ENCODE measurements at places on chromosomes 4 and X.

DNA sequence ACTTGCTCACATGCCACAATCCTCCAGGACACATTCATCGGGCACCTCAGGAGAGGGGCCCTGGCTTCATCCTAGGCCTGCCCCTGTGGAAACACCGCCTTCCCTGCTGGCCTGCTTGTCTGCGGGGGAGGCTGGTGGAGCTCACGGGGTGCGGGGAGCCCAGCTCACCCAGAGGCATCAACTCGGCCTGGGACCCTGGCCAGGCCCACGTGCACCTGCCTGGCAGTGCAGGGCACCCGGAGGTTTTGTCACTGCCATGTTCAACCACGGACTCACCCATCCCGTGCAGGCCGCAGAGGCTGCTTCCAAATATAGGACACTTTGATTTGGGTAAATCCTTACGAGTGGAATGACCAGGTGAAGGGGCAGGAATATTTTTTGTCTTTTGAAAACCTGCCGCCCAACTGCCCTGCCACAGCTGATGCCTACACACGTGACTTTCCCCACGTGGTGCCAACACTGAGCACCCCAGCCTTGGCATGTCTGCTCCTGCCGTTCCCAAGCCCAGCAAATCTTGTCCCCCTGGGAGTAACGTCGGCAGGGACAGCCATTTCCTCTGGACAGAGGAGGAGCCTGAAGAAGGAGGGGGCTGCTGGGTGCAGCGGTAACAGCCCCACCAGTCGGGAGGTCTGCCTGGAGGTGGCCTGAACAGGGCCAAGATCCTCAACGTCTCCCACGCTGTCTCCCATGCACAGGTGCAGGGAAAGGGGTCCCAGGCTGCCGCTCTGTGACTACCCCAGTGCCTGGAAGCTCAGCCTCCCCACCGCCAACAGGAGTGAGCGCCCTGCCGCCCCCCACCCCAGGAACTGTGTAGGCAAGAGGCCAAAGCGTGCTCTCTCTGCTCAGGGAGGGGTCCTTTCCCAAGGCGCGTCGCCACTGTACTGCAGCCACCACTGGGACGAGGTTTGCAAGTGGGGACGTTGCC lies 8.5 kb downstream of the MXD4 start:
- DNase-seq: no peak

DNA sequence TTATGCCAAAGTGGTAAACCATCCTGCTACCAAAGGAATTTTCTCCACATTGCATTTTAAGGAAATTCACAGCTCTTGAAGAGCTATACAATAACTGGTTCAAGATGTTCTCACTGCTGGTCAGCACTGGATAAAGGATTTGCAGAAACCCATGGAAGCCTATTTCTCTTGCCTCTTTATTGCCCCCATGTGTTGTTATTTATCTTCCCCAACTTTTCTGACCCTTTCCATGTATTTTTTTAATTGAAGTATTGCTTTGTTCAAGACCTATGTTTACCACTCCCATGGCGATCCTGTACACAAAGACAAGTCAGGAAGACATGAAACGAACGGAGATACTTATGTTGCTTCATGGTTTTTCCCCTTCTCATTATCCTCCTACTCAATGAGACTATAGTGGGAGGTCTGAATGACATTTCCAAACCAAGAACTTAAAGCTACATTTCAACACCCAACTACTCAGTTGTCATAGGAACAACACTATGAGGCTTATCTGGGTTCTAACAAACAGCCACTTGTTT lies 566.4 kb upstream of the DIPK2B start:
- no peak for DNase-seq

DNA sequence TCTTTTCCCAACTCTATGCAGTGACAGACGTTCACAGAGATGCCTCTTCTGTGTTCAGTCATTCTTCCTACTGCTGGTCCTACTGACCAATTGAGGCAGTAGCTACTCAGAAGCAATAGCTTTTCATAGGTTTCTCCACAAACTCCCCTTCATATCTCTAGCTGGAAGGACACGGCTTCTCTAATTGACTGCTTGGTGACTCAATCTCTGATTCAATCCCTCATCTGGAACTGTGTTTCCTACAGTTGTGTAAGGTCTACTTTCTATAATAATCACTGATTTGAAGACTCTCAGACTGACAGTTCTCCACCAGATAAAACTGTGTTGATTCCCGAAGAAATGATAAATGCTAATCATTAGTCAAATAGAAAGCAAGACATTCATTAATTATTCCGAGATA lies 111.5 kb downstream of the DTHD1 start:
- DNase-seq: no peak

DNA sequence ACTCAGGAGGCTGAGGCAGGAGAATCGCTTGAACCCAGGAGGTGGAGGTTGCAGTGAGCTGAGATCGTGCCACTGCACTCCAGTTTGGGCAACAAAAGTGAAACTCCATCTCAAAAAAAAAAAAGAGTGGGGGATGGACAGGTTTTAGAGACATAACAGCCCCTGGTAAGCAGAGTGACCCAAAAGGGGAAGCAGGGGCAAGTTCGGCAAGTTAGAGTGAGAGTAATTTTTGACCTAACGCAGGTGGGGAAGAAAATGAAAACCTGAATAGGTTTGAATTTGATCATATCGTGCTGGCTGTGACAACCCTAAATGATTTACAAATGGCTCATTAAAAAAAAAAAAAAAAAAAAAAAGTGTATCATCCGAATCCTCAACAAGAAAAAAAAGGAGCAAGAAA lies 25.7 kb upstream of the TMEM131L start:
- DNase-seq: no peak

- DNase-seq: no peak
These were observed 26.0 kb downstream of the TKTL1 start for GRCh38 chrX:154321594-154321993.

GRCh38 chr4:86961605-86962295 lies 26.9 kb downstream of the AFF1 start:
- DNase-seq: no peak

- DNase-seq: no peak
These were observed 38.1 kb downstream of the LAMTOR3 start for GRCh38 chr4:99856166-99856565.

DNA sequence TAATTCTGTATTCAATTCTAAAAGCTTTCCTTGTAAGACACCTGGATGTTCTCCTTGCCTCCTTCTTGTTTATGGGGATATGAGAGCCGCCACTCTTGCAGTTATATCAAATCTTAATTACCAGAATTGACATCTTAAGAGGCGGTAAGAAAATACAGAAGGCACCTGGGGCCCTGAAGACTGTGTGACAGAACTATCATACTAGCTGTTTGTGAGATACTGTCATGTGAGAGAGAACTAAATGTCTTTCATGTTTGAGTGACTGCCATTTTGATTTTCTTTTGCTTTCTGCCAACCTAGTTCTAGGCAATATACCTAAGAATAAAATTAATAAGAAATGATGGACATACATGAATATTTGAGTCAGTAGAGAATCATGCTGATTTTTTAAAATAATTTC lies 340.2 kb upstream of the SMIM31 start:
- no peak for DNase-seq

DNA sequence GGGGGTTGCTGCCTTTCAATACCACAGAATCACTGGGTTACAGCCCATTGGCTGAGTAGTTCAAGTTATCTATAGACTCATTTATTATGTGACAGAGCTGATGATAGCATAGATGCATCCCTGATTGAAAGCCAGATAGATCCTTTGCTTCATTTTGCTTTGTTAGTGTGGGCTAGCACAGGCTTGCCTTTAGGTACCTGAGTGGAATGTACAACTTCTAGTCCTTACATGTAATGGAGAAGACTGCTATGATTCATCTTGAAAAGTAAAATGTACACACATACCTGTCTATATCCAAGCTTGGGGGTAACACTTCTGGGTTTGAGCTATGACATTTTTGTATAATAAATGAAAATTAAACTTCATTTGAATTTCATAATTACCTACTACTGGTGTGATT lies 226.0 kb upstream of the FTHL17 start:
- no peak for DNase-seq

DNA sequence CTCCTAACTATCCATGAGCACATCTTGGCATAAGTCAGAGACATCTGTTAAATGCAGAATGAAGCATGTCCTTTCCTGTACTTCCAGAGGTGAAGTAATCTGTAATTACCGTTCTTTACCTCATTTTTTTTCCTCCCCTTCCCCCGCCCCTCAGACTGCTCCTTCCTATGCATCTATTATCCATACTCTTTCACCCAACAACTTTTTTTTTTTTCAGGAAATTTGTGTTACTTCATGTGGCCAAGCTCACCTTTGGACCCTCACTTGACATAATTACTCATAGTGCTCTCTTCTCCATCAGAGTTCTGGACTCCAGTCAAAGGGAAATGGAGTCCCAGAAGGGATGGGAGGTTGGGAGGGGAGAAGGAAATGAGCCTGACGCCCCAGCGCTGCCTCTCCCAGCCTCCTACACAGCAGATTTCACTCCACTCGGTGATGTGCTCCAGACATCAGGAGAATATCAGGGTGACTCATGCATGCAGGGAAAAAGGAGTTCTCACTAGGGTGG lies 568.8 kb downstream of the STIM2 start:
- no peak for DNase-seq

- DNase-seq: no peak
These were observed 336.9 kb downstream of the ZNF674 start for GRCh38 chrX:46208225-46208854.

DNA sequence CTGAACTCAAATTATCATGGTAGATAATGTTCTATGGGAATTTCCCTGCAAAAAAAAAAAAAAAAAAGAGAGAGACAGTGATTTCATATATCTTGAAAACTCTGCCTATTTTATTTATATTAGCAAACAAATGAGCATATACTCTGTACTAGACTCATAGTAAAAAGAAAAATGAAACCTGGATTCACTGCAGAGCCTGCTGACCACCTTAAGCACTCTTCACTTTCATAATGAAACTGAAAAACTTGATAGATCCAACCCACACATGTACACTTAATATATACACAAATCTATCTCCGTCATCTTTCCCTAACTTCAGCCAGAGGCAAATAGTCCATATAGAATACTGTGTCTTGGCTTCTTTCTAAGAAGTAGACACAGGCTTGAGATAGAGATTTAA lies 226.1 kb upstream of the KCNIP4 start:
- no peak for DNase-seq

DNA sequence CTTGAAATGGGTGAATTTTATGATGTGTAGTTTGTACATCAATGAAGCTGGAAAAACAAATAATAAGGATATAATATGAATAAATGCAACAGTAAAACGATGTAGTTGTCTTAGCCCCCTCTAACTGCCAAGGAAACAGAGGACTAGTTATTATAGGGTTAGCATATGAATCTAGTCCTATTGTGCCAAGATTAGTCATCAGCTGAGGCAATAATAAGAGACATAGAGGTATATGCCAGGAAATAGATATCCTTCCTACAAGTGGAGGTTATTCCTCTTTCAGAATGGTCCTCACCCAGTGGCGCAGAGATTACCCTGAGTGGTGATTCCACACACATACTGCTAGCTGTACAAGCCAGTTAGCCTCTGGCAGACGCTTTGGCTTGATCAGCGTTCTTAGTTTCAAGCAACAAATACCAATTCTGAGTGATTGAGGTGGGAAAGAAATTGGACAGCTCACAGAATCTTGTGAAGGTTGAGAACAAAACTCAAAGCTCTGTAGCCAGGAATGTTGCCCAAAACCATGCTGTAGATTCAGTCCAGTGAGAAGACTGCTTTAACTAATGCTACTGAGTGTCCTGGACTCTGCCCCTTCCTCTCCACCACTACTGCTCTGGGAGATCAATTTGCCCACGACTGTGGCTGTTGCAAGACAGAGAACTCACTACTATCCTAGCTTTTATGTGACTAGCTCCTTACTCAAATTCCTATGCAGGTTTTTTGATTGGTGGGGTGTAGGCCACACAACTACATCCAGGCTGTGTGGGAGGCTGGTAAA lies 27.0 kb upstream of the ZNF280C start:
- no peak for DNase-seq

GRCh38 chr4:185580699-185581098 lies 45.4 kb upstream of the PDLIM3 start:
- no peak for DNase-seq

DNA sequence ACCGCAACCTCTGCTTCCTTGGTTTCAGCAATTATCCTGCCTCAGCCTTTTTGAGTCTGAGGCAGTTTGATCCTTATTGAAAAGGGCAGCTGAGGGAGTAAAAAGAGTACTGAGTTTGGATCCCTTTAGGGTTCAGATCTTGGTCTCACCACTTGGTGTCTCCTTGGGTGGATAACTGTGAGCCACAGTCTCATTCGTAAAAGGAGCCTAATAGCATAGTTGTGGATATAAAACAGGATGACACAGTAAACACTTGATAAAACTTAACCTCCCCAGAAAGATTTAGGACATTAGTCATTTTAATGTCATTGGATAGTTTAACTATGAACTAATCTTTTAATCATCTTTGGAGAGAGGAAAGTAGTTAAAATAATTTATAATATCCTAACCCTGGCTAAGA lies 173.0 kb downstream of the ANK2 start:
- no peak for DNase-seq

- DNase-seq: no peak
These were observed 95.8 kb upstream of the SHOX start for GRCh38 chrX:534804-535203.

- DNase-seq: no peak
These were observed 6.2 kb downstream of the CXCL6 start for GRCh38 chr4:73842696-73843095.

DNA sequence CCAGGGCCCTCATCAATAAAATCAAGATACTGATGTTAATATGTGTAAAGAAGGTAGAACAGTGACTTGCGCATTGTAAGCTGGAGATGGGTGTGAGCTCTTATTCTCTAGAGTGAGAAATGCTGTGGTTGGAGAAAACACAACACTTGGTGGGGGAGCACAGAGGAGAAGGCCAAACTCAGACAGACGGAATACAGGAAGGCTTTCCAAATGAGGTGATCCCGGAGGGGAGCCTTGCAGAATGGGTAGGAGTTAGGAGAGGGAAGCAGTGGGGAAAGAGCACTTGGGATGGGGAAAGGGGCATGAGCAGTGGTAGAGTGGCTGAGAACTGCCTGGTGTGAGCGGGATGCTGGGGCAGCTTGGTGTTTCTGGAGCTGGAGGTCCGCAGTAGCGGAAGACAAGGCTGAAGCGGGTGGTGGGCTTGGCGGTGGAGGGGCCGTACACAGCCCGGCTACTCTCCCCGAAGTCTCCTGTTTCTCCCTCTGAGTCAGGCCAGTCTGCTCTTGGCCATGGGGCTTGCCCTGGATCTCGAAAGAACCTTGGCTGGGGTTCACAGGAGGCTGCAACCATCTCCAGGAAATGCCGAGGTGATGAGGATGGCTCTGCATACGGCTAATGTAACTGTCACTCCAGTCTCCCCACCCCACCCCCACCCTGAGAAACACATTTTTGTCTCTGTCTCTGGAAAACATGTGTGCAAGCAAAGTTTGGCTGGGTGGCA lies 11.3 kb upstream of the PLAC1 start:
- DNase-seq: no peak

DNA sequence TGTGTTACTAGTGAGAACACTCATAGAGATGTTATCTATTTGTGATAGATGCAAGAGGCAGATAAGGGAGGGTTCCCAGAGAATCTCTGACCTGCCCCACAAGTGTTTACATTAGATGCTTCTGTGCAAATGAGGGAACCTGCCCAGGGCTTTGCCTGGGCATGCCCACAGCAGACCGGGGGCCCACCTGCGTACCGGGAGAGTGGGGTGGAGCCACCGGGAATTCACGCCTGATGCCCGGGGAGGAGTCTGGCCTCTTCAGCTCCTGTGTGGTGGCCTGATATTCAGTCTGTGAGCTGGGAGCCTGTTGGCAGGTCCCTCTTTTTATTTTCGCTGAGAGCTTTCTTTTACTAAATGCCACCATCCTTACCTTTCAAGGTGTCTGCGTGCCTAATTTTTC lies 155.7 kb downstream of the SNCA start:
- DNase-seq: no peak
